ENCODE measurements at places on chromosomes 12 and 14. TPM values are rescaled to one million over a fixed set of nuclear protein-coding genes. Genes with fewer than 3 reads are reported as not detected.

DNA sequence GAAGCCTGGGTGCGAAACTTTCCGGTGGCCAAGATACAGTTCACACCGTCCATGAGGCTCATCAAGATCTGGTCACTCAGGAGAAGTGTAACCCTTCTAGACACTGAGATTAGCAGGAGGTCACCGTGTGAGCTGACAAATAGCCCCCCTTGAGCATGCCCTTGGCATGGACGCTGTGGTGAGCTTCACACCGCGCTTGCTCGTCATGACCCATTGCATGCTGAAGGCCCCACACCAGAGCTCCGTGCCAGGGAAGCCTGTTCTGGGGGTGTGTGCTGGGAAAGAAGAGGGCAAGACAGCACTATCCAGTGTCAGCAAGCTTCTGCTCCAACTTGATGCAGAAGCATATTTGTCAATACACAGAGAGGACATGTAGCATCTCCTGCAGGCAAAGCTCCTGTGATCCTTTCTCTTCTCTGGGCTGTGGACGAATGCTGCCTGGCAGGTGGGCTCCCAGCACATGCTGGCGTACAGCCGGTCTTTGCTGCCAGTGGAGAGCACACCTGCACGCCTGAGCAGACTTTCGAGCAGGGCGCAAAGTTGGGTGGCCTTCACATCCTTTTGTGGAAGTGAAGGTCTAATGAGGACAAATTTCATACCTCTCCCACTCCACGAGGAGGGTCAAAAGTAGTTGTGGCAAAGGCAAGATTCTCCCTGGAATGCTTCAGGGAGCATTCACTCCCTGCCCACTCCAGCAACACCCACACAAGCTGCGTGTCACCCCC is 126.9 kb upstream of the FKBP4 start:
- H3K36me3 ChIP-seq, result no peaks in the 10 kb centered on the region
- no peak for DNase-seq
- no peak overlapping the region for H3K4me3 ChIP-seq
- H3K4me1 ChIP-seq, result no peaks in the 10 kb centered on the region
- no peak overlapping the region for H3K27ac ChIP-seq

Gene SOX5
- 1.7 TPM for total RNA-seq

DNA sequence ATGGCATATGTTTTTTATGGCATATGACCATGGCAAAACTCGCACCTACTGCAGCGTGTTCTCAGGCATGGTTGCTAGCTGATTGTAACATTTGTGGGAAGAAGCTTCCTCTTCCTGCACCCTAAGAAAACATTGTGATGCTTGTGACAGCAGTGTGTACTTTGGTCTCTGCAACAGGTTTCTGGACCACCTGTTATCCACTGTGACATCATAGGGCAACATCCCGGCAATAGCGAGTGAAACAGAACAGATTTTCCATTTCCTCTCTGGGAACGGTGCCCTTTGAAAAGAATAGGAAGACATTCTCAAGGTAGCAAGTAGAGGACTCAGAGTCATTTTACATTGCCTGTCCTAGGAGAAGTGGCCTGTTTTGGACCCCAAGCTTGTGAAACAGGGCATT is 135.4 kb upstream of the TRHDE start:
- H3K36me3 ChIP-seq, result no peaks in the 10 kb centered on the region
- H3K27ac ChIP-seq, result no peak overlapping the region
- DNase-seq, result no peak

- H3K4me1 ChIP-seq, result peaks cover 20% of the 10 kb centered on the region
- H3K4me3 ChIP-seq, result no peak overlapping the region
- no peaks in the 10 kb centered on the region for H3K27me3 ChIP-seq
- no peak for DNase-seq
- H3K27ac ChIP-seq, result peak overlapping the region; percentile 85
These were observed 25.8 kb downstream of the METAP2 start for GRCh38 chr12:95499772-95500171.

Gene TMEM253
- 0.35 TPM for total RNA-seq
